ENCODE measurements at places on chromosomes 11 and 22.

GRCh38 chr11:126102436-126102981 is 39.8 kb upstream of the CDON start:
- no peak for DNase-seq

- no peak for DNase-seq
Observed at GRCh38 chr22:38218661-38219622, 17.1 kb downstream of the MAFF start.

DNA sequence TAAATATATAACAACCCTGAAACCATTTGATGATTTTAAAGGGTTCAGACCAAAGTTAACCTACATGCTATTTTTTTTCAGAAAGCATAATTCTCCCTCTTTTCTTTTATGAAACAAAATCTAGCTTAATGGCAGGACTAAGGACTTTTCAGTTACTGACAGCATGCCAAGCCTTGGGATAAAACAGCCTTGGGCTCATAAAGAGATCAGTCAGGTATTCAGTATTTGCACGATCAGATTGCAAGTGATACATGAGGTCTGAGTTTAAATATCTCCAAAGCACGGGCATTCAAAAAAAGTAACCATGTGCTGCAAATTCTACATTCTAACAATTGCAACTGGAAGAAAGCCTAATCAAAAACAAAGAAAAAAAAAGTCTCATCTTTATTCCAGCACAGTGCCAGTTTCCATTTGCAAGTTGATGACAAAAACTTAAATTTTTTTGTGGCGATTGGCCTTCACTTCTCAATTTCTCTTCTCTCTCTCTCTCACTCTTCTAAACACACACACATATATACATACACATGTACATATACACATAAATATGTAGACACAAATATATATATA is 60.1 kb downstream of the CTSC start:
- DNase-seq = no peak

- no peak for DNase-seq
Observed at GRCh38 chr11:124176925-124177715, 6.0 kb upstream of the OR10D3 start.

DNA sequence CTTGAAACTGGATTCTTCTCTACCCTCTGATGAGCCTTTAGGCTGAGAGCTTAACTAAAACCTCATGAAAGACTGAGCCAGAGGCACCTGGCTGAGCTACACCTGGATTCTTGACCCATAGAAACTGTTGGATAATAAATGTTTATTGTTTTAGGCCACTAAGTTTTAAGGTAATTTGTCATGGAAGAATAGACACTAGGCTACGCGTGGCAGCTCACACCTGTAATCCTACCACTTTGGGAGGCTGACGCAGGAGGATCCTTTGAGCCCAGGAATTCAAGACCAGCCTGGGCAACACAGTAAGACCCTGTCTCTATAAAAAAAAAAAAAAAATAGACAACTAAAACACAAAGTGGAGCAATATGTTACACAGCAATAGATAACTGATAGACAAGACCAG is 29.2 kb upstream of the UPB1 start:
- DNase-seq = no peak

GRCh38 chr11:115049796-115050195 is 371.5 kb downstream of the NXPE2 start:
- DNase-seq = no peak
